ENCODE measurements at places on chromosomes 3 and 15.

DNA sequence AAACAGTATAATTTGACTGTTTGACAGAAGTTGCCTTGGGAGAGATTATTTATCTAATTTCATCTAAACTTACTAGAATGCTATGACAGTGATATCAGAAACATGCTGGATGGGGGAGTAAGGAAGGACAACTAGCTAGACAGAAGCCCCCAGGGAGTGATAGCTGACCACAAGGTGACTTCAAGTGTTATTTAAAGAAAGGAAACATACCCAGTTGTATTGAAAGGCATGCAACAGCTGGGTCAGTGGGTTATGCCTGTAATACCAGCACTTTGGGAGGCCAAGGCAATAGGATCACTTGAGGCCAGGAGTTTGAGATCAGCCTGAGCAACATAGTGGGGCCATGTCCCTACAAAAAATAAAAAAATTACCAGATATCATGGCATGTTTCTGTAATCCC, 69.6 kb downstream of the SLC49A4 start:
- DNase-seq = no peak

- DNase-seq = no peak
Observed at GRCh38 chr3:126721246-126721645, 17.2 kb downstream of the CHCHD6 start.

- DNase-seq = no peak
Observed at GRCh38 chr15:53416219-53416940, 343.1 kb downstream of the WDR72 start.

GRCh38 chr15:27831384-27832236, 267.5 kb downstream of the OCA2 start:
- DNase-seq = no peak

- DNase-seq = peak; percentile 39
Observed at GRCh38 chr3:174089592-174089991, 692.0 kb downstream of the NLGN1 start.

DNA sequence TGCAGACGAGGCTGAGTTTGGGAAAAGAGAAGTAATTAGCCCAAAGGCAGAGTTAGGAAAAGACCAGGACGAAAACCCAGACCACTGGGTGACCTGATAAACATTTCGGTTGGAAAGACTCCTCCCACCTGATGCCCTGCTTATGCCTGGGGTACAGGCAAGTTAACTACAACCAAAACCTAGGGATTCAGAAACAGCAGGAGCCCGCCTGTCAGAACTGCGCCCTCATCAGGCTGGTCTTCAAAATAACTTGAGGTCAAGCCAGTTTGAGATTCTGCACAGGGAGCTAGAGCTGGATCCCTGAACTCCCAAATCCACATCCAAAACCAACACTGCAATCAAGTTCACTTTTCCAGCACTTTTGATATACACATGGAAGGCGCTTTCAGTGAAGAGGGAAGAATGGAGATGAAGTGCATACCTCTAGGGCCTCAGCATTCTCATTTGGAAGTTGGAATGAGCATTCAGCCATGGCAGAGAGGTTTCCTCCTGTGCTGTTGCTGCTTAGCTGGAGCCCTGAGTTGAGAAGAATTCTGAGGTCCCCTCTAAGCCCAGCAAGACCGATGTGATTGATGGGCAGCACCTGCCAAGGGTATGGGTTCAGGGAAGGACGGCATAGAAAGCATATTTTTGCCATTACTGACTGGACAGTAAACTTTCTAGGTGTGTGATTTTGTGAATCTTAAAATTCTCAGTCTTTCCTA, 11.6 kb downstream of the TSEN2 start:
- no peak for DNase-seq

- no peak for DNase-seq
Observed at GRCh38 chr3:145483992-145484391, 677.0 kb downstream of the PLOD2 start.

DNA sequence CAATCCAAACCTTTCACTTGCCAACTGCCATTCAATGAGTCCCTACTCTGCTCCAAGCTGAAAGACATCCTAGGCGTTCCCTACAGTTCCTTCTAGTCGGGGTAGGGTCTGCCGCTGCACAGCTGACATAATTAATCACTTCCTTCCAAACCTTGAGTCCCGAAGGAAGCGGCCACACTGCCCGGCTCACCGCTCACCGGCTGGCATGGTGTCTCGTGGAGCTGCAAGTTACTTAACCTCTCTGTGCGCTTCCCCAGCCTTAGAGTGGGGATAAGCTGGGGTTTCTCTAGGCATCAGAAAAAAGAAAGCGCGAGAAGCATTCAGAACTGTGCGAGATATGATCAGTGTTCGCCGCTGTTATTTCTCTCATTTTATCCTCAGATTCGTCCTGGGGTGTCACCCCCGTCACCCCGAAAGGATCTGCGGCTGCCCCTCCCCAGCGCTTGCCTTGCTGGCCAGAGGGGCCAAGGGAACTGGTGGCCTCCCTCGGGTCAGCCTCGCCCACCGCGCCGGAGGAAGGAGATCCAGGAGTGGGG, 748 bp downstream of the MRPS25 start:
- no peak for DNase-seq

All from NCI-H446 treated with DMSO at 0.1 percent for 48 hours (cell line).